ENCODE measurements at places on chromosomes 5 and 9.

DNA sequence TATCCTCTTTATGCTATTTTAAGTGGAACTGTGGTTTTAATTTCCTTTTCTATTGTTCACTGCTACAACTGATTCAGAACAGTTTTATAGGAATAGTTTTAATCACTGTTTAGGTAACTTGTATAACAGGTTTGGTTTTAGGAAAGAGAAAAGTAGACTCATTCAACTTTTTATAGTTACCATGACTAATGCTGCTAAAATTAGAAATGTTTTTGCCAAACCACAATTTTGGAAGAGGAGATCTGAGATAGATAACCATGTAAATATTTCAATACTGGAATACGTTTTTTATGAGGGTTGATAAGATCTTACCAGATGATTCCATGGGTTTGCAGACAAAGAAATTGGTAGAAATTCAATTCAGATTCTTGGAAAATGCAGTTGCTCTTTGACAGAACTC, 404.6 kb upstream of the ARRDC3 start:
- no peak for DNase-seq

DNA sequence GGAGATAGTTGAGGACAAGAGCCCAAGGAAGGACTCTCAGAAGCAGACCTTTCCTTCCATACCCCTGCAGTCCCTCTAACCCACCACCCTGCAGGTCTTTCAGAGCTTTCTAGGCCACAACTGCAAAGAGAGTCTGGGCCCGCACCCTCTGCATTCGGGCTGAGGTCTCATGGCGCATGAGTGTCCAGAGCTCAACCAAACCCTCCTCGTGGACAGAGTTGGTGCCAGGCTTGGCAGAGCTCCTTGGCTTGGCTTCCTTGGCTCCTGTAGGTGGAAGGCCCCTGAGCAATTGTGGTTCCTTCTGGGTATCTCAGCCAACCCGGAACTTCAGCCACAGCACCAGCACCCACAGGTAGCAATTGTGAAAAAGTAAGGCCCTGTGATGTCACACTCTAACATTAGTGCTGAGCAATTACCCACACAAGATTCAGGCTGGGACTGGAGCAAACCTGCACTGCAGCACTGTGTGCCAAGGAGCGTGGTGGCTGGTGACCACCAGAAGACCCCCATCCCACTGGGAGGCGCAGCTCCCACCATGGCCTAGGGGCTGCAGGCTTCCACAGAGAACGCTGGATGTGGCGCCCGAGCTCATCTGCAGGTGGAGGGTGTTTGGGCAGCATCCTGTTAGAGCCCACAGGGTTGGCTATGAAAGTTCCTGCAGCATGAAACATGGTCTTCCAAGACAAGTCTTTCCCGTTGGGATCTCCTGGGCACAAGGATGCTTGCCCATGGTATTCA, 38.8 kb downstream of the FOXI1 start:
- no peak for DNase-seq

DNA sequence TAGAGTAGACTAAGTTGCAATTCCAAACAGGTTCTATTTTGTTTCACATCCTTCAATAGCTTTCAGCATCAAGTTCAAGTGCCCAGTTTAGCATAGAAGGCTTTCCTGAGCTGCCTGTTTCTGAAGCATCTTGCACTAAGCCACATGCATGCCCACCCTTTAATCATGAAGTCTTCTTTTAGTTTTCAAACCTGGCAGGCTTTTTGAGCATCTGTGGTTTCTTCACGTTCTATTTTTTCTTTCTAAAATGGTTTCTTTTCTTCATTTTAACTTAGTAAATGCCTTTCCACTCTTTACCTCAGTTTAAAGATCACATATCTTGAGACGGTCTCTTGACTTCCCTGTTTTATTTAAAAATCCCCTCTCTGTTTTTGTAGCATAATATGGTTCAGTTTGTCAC, 360.1 kb downstream of the MAN2A1 start:
- DNase-seq, result no peak

DNA sequence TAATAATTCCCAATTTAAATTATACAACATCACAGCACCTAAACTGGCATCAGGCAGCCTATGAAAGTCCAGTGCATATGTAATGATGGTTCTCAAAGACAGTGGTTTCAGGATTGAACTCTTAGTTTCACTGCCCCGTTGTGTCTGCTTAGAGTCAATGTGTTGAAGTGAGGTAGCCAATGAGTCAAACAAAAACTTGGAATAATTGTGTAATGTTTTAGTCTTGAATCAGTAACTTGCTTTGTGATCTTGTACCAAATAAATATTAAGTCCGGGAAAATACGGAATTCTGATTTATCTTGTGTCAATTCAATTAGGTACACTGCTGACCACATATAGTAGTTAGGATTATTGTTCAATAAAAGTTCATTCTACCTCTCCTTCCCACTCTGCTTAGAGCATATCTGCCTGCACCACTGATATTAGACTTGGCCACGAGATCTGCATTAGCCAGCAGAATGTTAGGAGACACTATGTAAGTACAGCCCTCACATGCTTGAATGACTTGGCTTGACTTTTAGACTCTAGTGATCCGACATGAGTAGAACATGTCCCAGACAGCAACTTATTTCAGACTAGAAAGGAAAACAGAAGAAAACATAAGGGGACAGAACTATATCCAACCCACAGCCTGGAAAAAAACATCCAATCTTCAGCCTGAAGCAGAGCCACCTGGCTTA, 441.5 kb upstream of the PTGER4 start:
- DNase-seq, result no peak

DNA sequence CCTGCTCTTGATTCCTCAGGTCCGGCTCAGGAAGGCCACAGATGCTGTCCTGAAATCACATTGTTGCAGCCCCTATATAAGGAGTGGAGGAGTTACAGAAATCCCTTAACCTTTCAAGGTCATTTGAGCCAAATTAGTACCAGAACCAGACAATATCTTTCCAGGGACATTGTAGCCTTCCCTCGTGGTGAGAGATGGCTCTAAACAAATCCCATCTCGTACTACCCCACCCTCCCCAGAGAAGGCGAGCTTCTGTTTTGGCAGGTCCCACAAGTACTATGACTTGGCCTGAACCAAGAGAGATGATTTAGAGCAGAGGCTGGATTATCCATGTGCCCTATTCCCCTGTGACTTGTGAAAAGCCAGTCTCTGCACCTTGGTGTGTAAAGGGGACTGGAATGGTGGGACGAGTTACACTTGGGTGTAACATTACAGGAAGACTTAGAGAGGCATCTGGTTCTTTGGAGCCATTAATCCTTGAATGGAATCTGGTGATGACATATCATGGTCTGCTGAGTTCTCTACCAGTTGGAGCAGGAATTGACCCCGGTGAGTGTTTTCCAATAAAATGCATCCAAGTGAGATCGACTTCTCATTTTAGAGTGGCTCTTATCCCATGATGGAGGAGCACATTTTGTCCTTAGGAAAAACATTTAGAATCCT, at the start of gene FAM240B:
Gene FAM240B, minus strand, starts transcription at position 51 of the 663 bp plus-strand sequence. CDS start 16,134 bp downstream, outside the sequence.
- DNase-seq, result no peak

DNA sequence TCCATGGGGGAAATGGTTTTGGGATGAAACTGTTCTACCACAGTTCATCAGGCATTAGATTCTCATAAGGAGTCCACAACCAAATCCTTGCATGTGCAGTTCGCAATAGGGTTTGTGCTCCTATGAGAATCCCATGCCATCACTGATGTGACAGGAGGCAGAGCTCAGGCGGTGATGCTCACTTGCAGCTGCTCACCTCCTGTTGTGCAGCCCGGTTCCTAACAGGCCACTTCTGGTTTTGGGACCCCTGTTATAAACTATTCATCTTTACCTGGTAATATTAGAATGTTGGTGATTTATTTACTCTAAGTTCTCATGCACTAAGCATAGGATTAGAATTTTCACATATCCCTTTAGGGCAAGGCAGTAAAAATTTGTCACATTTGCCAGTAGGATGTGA, 122.3 kb downstream of the CDC42SE2 start:
- no peak for DNase-seq

Measured in NCI-H526 treated with DMSO at 0.1 percent for 48 hours (cell line).